Caco-2 (cell line): ENCODE measurements at places on chromosomes 6 and 20. TPM values are rescaled to one million over a fixed set of nuclear protein-coding genes. Genes with fewer than 3 reads are reported as not detected.

HMGCLL1 gene
- total RNA-seq, result 0.19 TPM in 1 of 2 replicates, not detected in the other

DNA sequence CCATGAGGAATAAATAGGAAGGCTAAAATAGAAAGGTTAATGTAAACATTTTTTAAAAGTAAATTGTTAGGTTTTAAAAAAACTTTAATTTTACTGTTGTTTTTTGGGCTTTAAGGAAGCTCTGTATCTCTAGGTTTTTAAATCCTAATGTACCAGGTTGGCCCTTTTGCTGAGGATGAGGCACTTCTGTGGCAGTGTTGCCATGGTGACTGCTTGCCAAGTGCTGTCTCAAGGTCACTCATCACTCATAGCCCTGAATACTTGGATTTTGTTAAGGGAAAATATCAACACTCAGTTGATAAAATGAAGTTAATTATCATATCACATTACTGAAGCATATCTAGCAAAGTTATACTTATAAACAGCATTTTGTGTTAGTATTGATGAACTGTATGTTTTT lies 50.2 kb downstream of the NCOA3 start:
- no peak for DNase-seq
- H3K4me1 ChIP-seq, result peaks cover 13% of the 10 kb centered on the region
- no peaks in the 10 kb centered on the region for H3K27me3 ChIP-seq
- H3K4me3 ChIP-seq, result no peak overlapping the region
- no peak overlapping the region for H3K27ac ChIP-seq

GRCh38 chr6:169961772-169962561 lies 210.5 kb downstream of the ERMARD start:
- H3K4me3 ChIP-seq, result no peak overlapping the region
- no peak for DNase-seq
- no peak overlapping the region for H3K27ac ChIP-seq
- H3K27me3 ChIP-seq, result no peaks in the 10 kb centered on the region

- no peaks in the 10 kb centered on the region for H3K27me3 ChIP-seq
- DNase-seq, result no peak
- H3K27ac ChIP-seq, result no peak overlapping the region
- no peaks in the 10 kb centered on the region for H3K36me3 ChIP-seq
- no peak overlapping the region for H3K4me3 ChIP-seq
- no peaks in the 10 kb centered on the region for H3K4me1 ChIP-seq
Measured at GRCh38 chr20:6519556-6519955, 247.9 kb upstream of the BMP2 start.

BMP7 gene
- total RNA-seq, result 266 and 317 TPM in 2 replicates

DNA sequence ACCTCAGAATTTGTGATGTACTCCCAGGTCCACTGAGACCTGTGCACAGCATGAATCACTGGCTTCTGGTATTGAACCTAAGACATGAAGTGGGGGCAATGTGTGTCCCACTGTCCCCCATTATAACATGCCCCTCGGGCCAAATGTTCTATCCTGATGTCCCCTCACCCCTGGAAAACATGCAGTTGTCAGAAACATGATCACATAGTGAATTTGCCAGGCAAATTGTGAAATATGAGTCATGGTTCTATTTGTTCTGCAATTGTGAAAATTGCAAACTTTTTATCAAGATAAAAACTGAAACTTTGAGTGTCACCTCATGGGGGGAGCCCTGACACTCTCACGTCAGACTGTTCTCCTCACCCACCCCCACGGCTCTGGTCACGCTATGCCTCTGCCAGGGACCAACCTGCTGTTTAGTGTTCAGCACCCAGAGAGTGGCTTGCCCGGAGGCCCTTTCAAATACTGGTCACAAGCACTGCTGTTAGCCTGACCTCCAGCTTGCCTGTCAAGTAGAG lies 305.3 kb downstream of the CLIC5 start:
- H3K27ac ChIP-seq, result no peak overlapping the region
- no peaks in the 10 kb centered on the region for H3K27me3 ChIP-seq
- H3K4me1 ChIP-seq, result no peaks in the 10 kb centered on the region
- DNase-seq, result no peak
- no peak overlapping the region for H3K4me3 ChIP-seq

DNA sequence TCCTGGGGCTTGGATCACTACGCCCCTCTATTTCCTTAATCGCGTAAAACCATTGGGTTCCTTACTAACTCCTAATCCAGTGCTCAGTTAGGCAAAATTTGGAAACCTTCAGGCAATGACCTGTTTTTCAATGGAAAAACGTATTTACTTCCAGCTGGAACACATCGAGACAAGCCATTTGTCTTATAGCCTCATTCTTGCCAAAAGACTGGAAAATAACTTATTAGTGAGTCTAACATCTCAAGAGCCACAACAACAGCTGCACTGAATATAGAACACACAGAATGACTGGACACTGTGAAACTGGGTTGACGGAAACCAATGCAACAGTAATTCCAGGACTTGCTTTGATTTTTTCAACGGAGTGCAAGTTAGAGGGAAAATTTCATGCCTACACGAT lies 125.2 kb upstream of the MAP3K7 start:
- no peak for DNase-seq
- no peaks in the 10 kb centered on the region for H3K4me1 ChIP-seq
- no peaks in the 10 kb centered on the region for H3K27me3 ChIP-seq
- no peak overlapping the region for H3K4me3 ChIP-seq
- no peaks in the 10 kb centered on the region for H3K36me3 ChIP-seq

DNA sequence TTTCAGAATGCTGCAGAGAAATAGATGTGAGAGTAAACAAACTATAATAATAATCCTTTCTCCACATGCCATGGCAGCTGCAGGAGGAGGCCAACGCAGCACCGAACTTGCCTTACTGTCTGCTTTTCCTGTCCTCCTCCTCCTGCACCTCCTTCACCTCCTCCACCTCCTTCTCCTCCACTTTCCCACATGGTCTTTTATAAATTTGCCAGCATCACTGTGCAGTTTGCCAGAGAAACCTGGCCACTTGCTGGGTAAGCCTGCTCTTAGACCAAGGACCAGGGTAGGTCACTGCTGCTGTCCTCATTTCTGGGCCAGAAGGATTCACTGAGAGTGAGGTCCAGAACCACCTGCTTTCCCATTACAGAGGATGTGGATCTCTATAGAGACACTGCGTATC lies 8.7 kb downstream of the SGK1 start:
- DNase-seq, result no peak
- no peaks in the 10 kb centered on the region for H3K27me3 ChIP-seq
- no peak overlapping the region for H3K27ac ChIP-seq
- no peaks in the 10 kb centered on the region for H3K36me3 ChIP-seq
- H3K4me1 ChIP-seq, result no peaks in the 10 kb centered on the region
- no peak overlapping the region for H3K4me3 ChIP-seq

FAM83C gene
- total RNA-seq, result 0.09 TPM in 1 of 2 replicates, not detected in the other

DNA sequence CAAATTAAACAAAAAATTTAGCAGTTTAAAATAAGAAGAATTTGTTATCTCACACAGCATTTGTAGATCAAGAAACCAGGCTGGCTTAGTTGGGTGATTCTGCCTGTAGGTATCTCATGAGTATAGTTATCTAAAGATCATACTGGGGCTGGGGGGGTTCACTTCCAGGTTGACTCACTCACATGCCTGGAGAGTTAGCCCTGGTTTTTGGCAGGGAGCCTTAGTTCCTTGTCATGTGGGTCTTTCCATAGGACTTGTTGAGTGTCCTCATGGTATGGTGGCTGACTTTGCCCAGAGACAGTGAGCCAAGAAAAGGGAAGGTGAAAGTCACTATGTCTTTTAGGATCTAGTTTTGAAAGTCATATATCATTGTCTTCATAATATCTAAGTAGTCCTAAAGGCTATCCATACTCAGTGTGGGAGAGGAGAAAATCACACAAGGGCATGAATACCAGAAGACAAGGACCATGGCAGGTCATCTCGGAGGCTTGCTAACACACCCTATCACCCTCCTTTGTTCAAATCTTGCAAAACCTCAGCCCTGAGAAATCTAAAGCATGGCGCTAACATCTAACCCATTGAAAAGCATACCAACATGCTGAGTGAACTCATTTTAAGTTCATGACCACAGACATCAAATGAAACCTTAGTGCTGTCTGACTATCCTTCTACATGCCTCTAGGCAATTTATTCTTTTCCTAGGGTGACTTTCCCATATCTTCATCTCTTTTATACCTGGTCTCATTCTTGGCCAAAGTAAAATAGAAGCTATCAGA lies 39.2 kb downstream of the CYP24A1 start:
- no peaks in the 10 kb centered on the region for H3K36me3 ChIP-seq
- DNase-seq, result no peak
- no peaks in the 10 kb centered on the region for H3K27me3 ChIP-seq
- no peak overlapping the region for H3K4me3 ChIP-seq
- H3K27ac ChIP-seq, result no peak overlapping the region

C20orf202 gene
- not detected in 2 replicates for total RNA-seq

GRCh38 chr6:158026901-158027589 lies 45.4 kb downstream of the SYNJ2 start:
- H3K36me3 ChIP-seq, result peaks cover 1% of the 10 kb centered on the region
- no peak overlapping the region for H3K4me3 ChIP-seq
- H3K27ac ChIP-seq, result peak overlapping the region; percentile 84
- H3K27me3 ChIP-seq, result no peaks in the 10 kb centered on the region
- DNase-seq, result no peak
- H3K4me1 ChIP-seq, result peaks cover 10% of the 10 kb centered on the region

- H3K4me3 ChIP-seq, result no peak overlapping the region
- no peak overlapping the region for H3K27ac ChIP-seq
- H3K4me1 ChIP-seq, result no peaks in the 10 kb centered on the region
- H3K27me3 ChIP-seq, result no peaks in the 10 kb centered on the region; the same call in 1 of the 2 replicates
- H3K36me3 ChIP-seq, result no peaks in the 10 kb centered on the region
- no peak for DNase-seq
Measured at GRCh38 chr6:103356531-103356930, 1503.2 kb downstream of the HACE1 start.

DNA sequence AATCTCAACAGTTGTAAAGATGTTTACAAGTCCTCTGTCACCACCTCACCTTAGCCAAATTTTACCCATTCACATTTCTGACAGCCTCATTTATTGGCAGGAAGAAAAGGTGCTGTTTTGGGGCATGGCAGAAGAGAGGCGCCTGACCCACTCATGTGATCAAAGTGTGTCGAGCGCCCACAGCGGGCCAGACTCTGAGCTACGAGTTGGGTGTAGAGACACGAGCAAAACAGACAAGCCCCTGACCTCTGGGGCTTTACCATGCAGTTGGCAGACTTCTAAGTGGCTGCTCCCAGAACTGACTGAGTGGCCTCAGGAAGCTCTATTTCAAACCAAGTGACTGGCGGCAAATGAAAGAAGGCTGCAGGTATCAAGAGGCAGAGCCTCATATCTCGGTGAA lies 167.0 kb downstream of the SOBP start:
- no peak for DNase-seq
- no peak overlapping the region for H3K27ac ChIP-seq
- no peaks in the 10 kb centered on the region for H3K4me1 ChIP-seq
- no peaks in the 10 kb centered on the region for H3K27me3 ChIP-seq
- H3K36me3 ChIP-seq, result no peaks in the 10 kb centered on the region

DNA sequence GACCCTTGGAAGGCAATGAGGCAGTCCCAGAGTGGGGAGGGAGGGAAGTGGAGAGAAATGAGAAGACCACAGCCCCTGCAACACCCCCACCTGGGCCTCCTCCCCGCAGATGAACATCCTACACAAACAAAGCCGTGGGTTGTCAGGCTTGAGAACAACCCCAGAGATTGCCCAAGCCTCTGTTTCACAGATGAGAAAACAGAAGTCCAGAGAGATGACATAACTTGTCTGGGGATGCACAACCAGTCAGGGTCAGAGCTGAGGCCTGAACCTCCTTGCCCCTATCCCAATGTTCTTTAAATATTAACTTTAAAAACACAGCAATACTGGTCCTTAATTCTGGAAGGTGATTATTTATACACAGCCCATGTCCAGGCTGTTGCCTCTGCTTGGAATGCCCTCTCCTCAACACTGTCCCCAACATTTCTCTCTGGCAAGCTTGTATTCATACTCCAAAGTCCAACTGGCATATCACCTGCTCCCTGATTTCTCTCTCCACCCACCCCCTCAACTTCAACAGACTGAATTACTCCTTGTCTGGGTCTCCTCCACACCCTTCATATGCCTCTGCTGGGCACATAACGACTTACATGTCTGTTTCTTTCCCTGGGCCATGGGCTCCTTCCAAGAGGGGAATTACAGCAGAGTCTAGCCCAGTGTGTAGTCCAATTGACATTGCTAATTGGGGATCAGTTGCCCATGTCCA lies 135.5 kb upstream of the LRFN2 start:
- DNase-seq, result no peak
- H3K36me3 ChIP-seq, result no peaks in the 10 kb centered on the region
- no peaks in the 10 kb centered on the region for H3K27me3 ChIP-seq
- H3K4me3 ChIP-seq, result no peak overlapping the region
- peaks cover 25% of the 10 kb centered on the region for H3K4me1 ChIP-seq

CFAP61 gene
- total RNA-seq, result not detected in 2 replicates

DNA sequence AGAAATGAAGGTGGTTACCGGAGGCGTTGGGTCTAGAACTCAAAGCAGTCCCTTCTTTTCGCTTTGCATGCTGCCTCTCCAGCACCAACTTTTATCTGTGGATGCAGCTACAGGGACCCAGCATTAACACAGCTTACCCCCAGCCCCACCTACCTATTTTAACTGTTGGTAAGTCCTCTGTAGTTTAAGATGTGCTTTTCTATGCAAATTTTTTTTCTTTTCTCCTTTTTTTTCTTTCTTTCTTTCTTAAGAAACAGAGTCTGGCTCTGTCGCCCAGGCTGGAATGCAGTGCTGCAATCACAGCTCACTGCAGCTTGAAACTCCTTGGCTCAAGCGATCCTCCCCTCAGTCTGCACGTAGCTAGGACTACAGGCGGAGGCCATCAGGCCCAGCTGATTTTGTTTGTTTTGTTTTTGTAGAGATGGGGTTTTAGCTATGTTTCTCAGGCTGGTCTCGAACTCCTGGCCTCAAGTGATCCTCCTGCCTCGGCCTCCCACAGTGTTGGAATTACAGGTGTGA lies 6.5 kb upstream of the USP45 start:
- peak overlapping the region; percentile 56 for H3K4me3 ChIP-seq
- H3K4me1 ChIP-seq, result no peaks in the 10 kb centered on the region
- no peaks in the 10 kb centered on the region for H3K27me3 ChIP-seq

ENPP3 gene
- total RNA-seq, result not detected in 2 replicates

BPIFB1 gene
- not detected in 2 replicates for total RNA-seq

DNA sequence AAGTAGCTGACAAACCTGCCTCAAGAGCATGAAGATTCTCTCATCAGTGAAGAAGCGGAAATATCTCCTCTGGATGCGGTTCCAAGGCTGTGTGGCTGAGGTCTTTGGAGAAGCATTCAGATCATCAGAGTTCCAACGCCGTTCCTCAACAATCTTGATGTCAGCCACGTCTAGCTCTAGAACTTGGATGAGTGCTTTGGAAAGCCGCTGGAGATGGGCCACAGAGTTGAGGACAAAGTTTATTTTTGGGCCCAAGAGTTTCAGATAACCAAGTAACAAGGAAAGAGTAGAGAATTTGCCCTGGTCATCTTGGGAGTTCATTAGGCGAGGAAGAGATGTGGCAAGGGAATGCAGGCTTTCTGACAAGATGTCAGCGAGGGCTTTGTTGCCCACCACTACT lies 20.9 kb downstream of the TTI1 start:
- DNase-seq, result no peak
- H3K36me3 ChIP-seq, result peaks cover 6% of the 10 kb centered on the region
- no peaks in the 10 kb centered on the region for H3K4me1 ChIP-seq
- no peak overlapping the region for H3K27ac ChIP-seq
- H3K27me3 ChIP-seq, result no peaks in the 10 kb centered on the region
